Thymus (tissue), 14 donors: ENCODE measurements at places on chromosomes 11 and 22. TPM values are rescaled to one million over a fixed set of nuclear protein-coding genes. Genes with fewer than 3 reads are reported as not detected.

- no peaks in the 10 kb centered on the region for H3K36me3 ChIP-seq
- no peak overlapping the region for H3K4me3 ChIP-seq
- no peaks in the 10 kb centered on the region for H3K4me1 ChIP-seq
These were observed 13.9 kb downstream of the SLC35E4 start for GRCh38 chr22:30649430-30650007.

DNA sequence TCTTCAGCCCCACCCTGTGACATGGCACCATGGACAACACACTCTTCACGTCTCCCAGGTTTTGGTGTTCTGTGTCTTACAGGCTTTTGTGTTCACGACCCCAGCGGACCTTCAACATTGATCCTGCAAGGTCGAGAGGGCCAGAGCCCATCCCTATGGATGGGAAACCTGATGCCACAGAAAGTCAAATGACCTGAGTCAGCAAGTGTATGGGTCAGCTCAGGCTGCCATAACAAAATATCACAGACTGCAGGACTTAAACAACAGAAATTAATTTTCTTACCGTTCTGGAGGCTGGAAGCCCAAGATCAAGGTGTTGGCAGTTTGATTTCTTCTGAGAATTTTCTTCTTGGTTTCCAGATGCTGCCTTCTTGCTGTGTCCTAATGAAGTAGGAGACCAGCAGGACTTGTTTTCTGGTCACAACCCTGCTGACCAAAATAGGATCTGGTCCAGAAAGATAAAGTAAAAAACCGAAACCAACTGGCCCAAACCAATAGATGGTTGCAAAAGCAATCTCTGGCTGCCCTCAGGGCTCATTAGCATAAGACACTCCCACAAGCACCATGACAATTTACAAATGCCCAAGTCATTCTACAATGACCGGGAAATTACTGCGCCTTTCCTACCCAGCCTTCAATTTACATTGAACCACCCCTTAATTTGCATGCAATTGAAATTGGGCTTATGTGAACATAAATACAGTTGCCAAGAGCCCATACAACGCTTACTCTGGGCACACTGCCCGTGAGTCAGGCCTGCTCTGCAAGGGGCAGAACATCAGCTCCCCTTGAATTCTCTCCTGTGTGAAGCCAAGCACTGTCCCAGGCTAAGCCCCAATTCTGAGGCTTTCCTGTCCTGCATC lies 113.9 kb downstream of the RPS6KA4 start:
- no peaks in the 10 kb centered on the region for H3K36me3 ChIP-seq
- H3K4me3 ChIP-seq, result no peak overlapping the region
- H3K27me3 ChIP-seq, result no peaks in the 10 kb centered on the region
- no peak overlapping the region for H3K27ac ChIP-seq
- peaks cover 3% of the 10 kb centered on the region for H3K4me1 ChIP-seq

DNA sequence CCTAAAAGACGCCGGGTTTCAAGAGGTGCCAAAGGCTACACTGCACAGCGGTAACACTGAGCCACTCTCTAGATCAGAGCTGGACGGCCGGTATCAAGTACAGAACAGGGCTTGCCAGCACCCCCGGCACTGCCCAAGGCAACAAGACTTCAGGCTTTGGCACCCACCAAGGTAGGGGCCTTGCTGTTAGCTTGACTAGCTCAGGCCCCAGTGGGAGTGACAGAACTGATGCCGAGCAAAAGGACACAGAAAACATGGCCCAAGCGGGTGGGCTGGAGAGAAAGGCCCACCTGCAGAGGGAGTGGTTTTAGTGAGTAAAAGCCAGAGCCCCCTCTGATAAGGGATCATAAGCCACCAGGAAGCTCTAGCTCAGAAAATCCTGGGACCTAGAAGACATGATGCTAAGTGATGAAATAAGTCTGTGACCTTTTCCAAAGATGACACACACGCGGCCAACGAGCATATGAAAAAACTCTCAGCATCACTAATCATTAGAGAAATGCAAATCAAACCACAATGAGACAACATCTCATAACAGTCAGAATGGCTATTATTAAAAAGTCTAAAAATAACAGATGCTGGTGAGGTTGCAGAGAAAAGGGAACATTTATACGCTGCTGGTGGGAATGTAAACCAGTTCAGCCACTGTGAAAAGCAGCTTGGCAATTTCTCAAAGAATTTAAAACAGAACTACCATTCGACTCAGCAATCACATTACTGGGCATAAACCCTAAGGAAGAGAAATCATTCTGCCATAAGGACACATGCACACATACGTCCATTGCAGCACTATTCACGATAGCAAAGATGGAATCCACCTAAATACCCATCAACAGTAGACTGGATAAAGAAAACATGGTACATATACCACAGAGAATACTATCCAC lies 12.9 kb downstream of the EHD1 start:
- peaks cover 82% of the 10 kb centered on the region for H3K4me1 ChIP-seq
- H3K27ac ChIP-seq, result peak overlapping the region; percentile 86
- H3K36me3 ChIP-seq, result peaks cover 11% of the 10 kb centered on the region

- peaks cover 30% of the 10 kb centered on the region for H3K4me1 ChIP-seq
- H3K27me3 ChIP-seq, result no peaks in the 10 kb centered on the region
- H3K4me3 ChIP-seq, result no peak overlapping the region
These were observed 12.1 kb upstream of the FCHSD2 start for GRCh38 chr11:73154178-73154577.

DNA sequence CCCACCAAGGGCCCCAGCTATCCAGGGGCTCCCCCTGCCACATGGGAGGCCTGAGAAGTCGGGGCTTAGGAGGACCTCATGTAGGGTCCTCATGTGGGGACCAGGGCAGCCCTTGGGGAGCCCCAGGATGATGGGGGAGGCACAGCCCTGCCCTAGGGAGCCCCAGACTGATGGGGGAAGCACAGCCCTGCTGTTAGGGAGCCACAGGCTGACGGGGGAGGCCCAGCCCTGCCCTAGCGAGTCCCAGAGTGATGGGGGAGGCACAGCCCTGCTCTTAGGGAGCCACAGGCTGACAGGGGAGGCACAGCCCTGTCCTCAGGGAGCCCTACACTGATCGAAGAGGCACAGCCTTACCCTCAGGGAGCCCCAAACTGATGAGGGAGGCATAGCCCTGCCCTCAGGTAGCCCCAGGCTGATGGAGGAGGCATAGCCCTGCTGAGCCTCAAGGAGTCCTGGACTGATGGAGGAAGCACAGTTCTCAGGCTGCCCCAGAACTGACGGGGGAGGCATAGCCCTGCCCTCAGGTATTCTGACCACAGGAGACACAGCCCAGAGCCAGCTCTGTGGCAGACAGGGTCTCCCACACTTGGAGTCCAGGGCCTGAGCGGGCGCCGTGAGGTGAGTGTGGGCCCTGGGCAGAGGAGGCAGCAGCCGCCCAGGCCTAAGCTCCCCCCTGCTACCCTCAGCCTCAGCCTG lies 10.8 kb downstream of the PRR33 start:
- H3K4me1 ChIP-seq, result no peaks in the 10 kb centered on the region
- H3K27me3 ChIP-seq, result no peaks in the 10 kb centered on the region
- no peak overlapping the region for H3K4me3 ChIP-seq
- H3K36me3 ChIP-seq, result peaks cover 34% of the 10 kb centered on the region

DNA sequence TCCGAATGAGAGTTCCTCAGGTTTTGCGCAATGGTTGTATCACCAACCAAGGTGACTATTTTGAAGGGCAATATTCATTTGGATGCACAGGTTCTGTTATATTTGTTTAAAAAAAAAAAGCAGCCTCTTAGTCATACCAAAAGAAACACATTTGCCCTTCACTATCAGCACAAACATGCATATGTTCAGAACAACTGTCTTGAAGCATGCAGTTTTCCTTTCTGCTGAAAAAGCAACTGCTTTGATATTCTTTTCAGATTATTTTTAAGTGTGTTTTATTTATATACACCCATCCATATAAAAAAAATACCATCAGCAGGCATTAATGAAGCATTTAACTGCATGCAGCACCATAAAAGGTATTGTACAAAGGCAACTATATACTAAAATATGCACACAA lies 67.8 kb downstream of the RBFOX2 start:
- no peaks in the 10 kb centered on the region for H3K4me1 ChIP-seq
- no peaks in the 10 kb centered on the region for H3K27me3 ChIP-seq
- H3K36me3 ChIP-seq, result no peaks in the 10 kb centered on the region
- H3K4me3 ChIP-seq, result no peak overlapping the region

DNA sequence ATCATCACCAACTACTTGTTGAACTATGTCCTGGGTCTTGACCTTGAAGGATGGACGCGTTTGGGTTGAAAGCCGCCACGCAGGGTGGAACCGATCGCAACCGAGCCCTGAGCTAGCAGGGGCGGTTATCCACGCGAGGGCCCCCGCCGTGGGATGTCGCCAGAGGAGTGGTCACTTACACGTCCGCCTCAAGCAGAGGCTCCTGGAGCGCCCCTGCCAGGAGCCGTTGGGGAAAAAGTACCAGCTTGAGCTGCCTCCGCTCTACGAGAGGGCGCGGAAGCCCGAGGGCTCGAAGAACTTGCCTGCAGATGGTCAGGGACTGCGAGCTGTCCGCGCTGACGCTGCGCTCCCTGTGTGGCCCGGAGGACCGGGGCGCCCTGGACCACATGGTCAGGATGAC lies 100.7 kb upstream of the OR4C13 start:
- DNase-seq, result no peak
- no peak overlapping the region for H3K4me3 ChIP-seq
- no peaks in the 10 kb centered on the region for H3K4me1 ChIP-seq
- H3K27ac ChIP-seq, result no peak overlapping the region
- H3K36me3 ChIP-seq, result no peaks in the 10 kb centered on the region

- peak overlapping the region; percentile 95 for H3K27ac ChIP-seq
- peaks cover 82% of the 10 kb centered on the region for H3K4me1 ChIP-seq
- H3K4me3 ChIP-seq, result no peak overlapping the region
- no peaks in the 10 kb centered on the region for H3K36me3 ChIP-seq
- H3K27me3 ChIP-seq, result no peaks in the 10 kb centered on the region
- no peak for DNase-seq
These were observed 34.9 kb downstream of the UBASH3B start for GRCh38 chr11:122690384-122690783.

DNA sequence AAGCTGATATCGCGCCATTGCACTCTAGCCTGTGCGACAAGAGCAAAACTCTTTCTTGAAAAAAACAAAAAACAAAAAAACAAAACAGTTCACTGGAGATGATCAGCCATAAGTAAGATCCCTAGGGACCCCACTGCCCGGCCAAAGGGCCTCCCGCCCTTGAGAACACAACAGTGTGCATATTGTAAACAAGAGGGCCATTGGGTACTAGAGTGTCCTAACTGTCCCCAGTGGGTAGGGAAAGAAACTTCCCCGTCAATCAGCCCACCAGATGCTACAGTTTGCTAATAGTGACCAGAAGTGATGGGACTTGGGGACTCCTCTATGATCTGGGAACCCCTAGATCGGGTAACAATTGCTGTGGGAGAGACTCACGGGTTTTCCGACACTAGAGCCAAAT lies 3.7 kb upstream of the ACY3 start:
- no peaks in the 10 kb centered on the region for H3K27me3 ChIP-seq
- DNase-seq, result no peak
- no peaks in the 10 kb centered on the region for H3K36me3 ChIP-seq
- H3K4me3 ChIP-seq, result no peak overlapping the region
- peaks cover 1% of the 10 kb centered on the region for H3K4me1 ChIP-seq
- H3K27ac ChIP-seq, result no peak overlapping the region

DNA sequence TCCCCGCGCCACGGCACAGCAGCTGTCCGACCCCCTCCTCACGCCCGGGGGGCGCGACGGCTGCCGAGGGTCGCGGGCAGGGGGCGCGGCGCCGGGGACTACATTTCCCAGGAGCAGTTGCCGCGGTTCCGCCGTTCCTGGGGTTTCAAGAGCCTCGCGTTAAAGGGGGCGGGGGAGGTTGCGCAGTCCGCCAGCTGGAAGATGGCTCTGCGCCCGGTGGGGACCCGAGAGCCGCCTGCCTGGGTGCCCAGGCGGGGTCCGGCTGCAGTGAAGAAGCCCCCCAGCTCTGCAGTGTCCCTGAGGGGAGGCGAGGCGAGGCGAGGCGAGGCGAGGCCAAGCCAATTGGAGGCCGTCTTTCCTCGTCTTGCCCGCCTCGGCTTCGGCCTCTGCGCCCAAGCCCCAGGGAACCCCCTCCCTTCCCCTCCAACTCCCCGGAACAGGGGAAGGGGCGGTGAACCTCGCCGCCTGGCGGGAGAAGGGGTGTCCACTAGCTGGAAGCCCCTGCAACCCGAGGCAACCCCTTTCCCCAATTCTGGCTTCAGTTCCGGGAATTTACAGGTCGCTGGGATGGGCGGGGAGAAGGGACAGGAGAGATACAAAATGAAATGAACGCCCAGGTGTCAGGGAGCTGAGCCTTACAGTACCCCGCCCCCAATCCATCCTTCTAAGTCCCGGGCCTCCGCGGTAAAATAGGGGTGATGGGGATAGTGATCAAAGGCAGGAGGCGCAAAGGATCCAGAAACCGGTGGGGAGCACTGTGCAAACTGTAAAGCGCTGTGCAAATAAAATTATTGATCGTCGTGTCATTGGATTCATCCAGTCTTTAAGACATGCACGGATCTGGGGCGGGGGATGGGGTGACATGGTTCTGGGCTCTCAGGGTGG lies 5.2 kb upstream of the GCAT start:
- H3K36me3 ChIP-seq, result no peaks in the 10 kb centered on the region
- H3K27ac ChIP-seq, result no peak overlapping the region
- H3K4me3 ChIP-seq, result peak overlapping the region; percentile 41
- peaks cover 50% of the 10 kb centered on the region for H3K4me1 ChIP-seq
- no peak for DNase-seq

DNA sequence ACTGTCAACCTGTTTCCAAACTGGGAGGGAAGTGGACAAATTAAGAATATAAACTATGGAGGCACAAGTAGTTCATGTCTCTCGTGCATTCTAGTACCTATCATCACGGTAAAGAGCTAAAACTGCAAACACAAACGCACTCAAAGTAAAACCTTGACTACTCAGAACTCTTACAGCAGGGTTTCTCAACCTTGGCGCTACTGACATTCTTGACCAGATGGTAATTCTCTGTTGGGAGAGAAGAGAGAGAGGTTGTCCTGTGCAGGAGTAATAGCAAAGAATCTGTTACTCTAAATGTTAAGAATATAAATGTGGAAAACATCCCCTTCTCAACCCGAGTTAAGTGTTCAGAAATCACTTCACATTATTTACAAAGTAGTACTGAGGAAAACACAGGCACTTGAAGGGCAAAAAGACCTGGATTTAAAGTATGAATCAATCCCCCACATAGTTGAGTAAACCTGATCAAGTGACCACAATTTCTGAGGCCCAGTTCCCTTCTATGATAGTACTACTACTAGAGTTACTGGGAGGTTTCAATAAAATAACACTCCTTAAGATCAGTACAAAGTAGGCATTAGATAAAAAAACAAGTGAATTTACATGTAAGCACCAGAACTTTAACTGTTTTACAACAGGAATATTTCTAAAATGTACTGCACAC lies 73.1 kb upstream of the ARHGAP32 start:
- H3K4me3 ChIP-seq, result no peak overlapping the region
- no peaks in the 10 kb centered on the region for H3K27me3 ChIP-seq
- peaks cover 38% of the 10 kb centered on the region for H3K4me1 ChIP-seq
- no peak overlapping the region for H3K27ac ChIP-seq
- no peak for DNase-seq

Gene UBQLN3
- total RNA-seq, result under 0.01 TPM

Gene CLP1
- total RNA-seq, result 22.0 TPM

Gene CRYBA4
- total RNA-seq, result 0.47 TPM

Gene PHF21B
- total RNA-seq, result 0.52 TPM

Gene GAL3ST1
- 0.09 TPM for total RNA-seq

Gene ZNF195
- total RNA-seq, result 26.8 TPM

Gene LIN7C
- 12.4 TPM for total RNA-seq
